Left lung (tissue), 14 donors: ENCODE measurements at places on chromosomes 5 and 9. TPM values are rescaled to one million over a fixed set of nuclear protein-coding genes. Genes with fewer than 3 reads are reported as not detected.

Gene CDO1
- polyA plus RNA-seq, result 62.2 TPM

DNA sequence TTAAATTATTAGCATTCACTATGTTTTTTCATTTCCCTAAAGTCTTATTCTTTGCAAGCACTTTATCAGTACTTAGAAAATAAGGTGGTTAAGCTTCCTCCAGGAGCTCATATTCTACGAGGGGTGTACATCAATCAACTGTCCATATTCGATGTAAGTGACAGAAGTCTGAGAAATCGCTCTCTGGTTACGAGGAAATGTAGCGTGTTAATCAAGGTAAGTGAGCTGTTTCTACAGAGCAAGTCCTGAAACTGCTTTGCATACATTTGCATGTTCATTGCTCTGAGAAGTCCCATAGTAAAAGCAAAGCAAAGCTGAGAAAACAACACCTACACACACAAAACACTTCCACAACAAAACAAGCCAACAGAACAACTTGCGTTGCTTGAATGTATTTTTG, 893.9 kb upstream of the DMAC1 start:
- no peak for DNase-seq

DNA sequence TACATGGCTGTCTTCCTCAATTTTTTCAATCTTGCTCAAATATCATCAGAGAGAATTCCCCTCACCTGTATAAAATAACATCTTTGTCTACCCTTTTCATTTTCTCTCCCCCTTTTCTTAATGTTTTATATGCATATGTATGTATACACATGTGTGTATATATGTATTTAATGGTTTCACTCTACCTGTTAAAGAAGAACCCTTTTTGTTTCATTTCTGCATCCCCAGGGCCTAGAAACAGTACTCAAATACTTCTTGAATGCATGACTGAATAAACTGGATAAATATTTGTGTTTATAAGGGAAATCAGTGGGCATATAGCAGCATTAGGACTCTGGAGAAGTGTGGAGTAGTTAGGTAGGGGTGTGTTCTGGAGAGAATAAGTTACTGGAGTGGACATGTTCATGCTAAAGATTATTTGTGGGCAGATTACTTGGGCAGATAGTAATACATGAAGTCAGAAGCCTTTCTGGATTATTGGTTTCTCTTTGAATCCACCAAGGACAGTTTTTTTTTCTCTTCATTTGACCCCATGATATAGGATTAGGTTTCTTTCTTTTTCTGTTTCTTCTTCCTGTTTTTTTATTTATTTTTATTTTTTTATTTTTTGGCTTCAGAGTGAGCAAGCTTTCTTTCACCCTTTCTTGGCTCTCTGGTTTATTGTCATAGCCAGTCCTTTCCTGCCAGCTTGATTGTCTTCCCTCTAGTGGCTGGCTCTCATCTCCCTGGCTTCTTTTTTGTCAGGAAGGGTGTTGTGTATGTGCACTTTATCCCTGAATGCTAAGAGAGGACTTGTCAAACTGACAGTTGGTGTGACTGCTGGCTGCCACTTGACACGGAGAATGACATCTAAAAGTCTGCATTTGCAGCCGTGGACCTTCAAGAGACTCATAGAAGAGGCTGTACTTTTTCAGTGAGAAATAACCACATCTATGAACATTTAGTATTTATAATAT, 89.3 kb downstream of the ZCCHC7 start:
- DNase-seq, result no peak

Gene MARCOL
- polyA plus RNA-seq, result 0.17 TPM

DNA sequence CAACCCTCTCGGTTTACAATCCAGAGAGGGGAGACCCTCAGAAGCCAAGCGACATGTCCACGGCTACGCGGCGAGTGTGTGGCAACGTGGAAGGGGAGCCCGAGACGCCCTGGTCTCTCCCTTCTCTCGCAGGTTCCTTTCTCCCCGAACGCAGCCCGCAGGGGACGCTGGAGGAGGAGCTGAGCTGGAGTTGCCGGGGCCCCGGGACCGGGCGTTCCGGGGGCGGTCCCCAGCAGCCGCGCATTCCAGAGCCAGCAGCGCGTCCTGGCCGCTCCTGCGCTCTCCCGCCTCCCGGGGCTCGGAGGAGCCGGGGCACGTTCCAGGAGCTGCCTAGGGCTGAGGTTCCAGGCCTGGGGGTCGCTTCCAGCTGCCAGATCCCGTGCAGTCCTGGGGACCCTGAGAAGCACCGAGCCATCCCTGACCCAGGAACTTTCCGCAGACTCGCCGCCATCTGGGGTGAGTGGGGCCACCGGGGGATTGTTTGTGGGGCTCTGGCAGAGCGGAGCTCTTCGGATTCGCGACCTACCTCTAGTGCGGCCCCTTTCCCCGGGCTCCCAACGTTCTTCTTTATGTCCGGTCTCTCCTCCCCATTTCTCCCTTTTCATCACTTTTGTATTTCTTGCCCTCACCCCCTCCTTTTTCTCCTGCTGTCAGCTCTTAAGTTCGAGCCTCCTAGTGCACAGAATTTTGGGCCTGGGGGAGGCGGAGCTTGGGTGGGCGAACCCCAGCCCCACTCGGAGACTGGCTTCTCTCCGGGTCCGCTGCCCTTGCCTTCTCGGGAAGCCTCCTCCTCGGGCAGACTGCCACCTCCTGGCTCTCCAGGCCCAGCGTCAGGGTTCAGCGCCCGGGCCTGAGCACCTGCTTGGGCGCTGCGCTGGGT, at the start of gene SMIM3:
SMIM3 (plus strand) TSS at position 241 of the 880 bp plus-strand sequence. CDS start 16,684 bp downstream, outside the sequence.
- DNase-seq, result peak; percentile 96

- peak; percentile 81 for DNase-seq
These were observed 141.7 kb downstream of the GADD45G start for GRCh38 chr9:89746385-89747116.

Gene PIP5K1B
- polyA plus RNA-seq, result 4.2 TPM

DNA sequence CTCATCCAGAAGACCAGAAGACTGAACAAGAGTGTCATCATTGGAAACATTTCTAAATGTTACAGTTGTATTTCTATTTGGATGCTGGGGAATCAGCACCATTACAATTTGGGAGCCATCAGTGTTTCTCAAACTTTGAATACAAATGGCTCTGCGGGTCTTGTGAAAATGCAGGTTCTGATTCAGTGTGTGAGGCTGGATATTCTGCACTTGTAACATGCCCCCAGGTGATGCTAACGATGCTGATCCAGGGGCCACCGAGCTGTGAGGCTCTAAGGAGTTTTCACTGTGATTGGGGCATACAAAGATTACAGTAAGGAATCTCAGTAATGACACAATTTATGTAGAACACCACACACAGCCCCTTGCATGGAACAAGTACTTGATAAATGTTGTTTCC, 167.7 kb downstream of the ACTL7B start:
- DNase-seq, result no peak

Gene SCGB3A2
- polyA plus RNA-seq, result 1,703 TPM

- no peak for DNase-seq
These were observed 17.4 kb downstream of the GPSM1 start for GRCh38 chr9:136344544-136345280.

Gene CTXN3
- polyA plus RNA-seq, result 0.10 TPM

Gene ADGRV1
- 15.1 TPM for polyA plus RNA-seq

Gene STPG3
- polyA plus RNA-seq, result 0.69 TPM

GRCh38 chr5:96343094-96343493, 90.0 kb downstream of the PCSK1 start:
- DNase-seq, result no peak

GRCh38 chr9:120009856-120010255, 570.1 kb downstream of the CDK5RAP2 start:
- DNase-seq, result no peak

- DNase-seq, result no peak
These were observed 156.8 kb downstream of the NFIB start for GRCh38 chr9:14157191-14157590.

GRCh38 chr9:6302417-6302816, 25.8 kb upstream of the TPD52L3 start:
- no peak for DNase-seq

Gene HMMR
- polyA plus RNA-seq, result 11.6 TPM

- no peak for DNase-seq
These were observed 13.6 kb upstream of the HAVCR1 start for GRCh38 chr5:157072508-157072907.

DNA sequence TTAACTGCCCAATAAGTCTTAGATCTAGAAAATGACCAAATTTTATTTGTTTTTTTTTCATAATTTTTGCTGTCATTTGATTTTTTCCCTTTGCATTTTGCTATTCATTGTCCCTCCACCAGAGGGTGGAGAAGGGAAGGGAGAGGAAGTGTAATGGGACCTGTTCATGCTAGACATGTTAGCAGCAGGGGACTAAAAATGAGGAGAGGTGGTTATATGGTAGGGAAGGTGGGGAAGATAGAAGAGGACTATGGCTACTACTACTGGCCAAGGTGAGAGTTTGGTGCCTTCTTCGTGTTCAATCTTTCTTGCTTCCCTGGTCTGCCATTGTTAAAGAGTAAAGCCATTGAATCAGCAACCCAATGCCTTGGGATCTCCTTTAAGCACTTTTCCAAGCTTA, 6.4 kb downstream of the GRIA1 start:
- peak; percentile 30 for DNase-seq
